Activated T-helper 9 cell treated with anti-CD3 and anti-CD28 coated beads, Interleukin-2, amount 50 U/mL, for 16 hours (primary cell): ENCODE measurements at places on chromosomes 2 and 18.

DNA sequence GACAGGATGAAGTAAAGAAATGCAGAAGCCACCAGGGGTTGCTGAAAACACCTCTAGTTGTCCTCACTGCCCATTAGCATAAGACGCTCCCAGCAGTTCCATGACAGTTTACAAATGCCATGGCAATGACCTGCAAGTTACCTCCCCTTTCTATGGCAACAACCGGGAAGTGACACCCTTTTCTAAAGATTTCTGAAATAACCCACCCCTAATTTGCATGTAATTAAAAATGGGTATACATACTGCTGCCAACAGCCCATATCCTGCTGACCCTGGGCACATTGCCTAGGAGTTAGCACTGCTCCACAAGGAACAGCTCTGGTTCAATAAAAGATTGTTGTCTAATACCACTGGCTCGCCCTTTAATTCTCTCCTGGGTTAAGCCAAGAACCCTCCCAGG is 178.3 kb upstream of the LRATD1 start:
- DNase-seq: no peak

GRCh38 chr2:111052621-111053020 is 68.1 kb upstream of the BCL2L11 start:
- DNase-seq: no peak

DNA sequence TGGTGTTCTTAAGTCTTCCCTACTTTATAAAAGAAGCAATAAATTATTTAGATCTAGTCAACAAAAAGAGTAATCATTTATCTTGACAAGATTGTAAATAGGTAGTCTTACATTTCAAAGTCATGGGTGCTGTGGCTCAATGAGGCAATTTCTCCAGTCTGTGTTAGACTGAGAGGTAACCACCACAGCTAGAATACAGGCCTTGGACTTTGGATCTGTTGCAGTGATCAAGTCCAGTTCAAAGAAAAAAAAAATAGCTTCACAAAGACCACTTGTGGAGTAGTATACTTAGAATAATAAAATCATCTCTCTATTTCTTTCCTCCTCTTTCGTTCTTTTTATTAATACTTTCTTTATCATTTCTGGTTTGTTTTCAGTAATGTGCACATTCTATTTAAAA is 93.1 kb upstream of the FSIP2 start:
- no peak for DNase-seq

- DNase-seq: no peak
Observed at GRCh38 chr2:190717764-190718651, 69.1 kb downstream of the NAB1 start.

DNA sequence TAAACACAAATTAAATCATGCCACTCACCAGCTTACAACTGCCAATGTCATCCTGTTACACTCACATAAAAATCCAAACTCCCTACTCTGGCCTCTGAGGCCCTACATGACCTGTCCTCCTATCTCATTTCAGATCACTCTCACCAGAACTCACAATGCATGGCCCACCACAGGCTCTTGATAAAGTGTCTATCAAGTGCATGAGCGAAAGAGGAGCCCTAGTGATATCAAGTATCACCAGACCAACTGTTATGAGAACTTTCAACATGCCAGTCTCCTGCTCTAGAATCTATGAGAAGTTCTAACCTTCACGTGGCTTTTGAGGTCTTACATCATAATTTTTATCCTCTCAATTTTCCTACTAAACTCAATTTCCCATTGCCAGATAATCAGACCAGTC is 76.4 kb upstream of the CD226 start:
- DNase-seq: no peak

DNA sequence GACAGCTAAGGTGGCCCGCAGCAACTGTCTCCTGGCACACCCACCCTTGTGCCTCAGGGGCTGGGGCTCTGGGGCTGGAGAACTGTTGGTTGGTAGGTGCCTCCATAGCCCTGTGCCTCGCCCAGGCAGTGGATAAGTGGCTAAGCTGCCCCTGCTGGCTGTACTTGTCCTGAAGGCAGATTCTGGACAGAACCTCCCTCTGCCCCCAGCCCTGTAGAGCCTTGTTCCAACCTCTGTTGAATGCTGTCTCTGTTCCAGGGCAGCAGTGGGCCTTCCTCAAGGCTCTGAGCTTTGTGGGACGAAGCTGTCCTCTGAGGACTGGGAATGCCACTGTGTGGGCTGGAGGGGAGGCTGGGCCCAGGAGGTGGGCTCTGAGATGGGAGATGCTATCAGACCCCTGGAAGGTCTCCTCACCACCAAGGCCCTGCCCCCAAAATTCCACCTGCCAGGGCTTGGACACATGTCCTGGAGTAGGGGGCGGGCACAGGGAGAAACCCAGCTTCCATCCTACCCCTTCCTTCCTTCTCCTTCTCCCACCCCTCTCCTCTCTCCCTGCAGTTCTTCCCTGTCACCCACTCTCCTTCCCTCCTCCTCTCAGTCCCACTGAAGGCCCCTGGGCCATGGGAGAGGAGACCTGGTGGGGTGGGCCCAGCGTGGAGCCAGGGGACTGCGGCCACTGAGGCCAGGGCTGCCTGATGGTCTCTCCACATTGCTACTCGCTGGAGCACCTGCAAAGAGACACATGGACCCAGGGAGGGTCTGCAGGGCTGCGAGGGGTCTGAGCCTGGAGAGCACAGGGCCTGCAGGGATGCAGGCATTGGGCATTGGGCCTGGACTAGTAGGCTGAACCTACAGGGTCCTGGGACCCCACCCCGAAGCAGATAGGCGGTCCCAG is 1.7 kb upstream of the PDCD1 start:
- DNase-seq: no peak

GRCh38 chr2:188511346-188511745 is 219.7 kb downstream of the GULP1 start:
- no peak for DNase-seq

GRCh38 chr2:214100488-214100887 is 310.4 kb upstream of the VWC2L start:
- DNase-seq: no peak

DNA sequence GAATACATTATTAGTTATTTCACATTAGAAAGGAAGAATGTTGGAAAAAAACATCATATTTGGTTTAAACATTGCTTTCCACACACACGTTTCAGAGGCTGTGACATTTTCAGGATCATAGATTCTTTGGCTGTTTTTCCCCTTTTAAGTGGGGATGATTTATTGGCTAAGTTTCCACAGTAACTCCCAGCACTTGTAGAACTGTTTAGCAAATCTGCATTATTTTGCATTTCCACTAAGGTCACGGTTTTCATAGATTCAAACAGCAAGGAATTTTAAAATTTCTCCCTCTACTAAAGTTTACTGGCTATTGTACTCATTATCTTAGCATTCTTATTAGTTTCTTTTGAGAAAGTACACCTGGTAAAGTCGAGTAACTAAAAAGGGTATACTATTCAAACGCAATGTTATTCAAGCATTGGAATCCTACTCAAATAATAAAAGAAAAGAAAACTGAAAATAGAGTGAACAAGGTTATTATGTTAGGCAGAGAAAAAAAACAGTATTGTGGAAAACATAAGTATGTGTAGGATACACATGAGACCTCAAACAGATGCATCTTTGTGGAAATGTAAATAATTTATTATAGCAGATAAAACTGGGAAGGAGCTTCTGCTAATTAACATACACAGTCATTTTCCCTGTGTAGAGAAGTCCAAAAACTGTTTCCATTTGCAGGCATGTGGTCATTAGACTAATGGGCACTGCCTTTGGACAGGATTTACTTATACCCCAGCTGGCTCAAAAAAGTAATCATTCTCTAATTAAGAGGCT is 633.8 kb downstream of the NRXN1 start:
- no peak for DNase-seq

DNA sequence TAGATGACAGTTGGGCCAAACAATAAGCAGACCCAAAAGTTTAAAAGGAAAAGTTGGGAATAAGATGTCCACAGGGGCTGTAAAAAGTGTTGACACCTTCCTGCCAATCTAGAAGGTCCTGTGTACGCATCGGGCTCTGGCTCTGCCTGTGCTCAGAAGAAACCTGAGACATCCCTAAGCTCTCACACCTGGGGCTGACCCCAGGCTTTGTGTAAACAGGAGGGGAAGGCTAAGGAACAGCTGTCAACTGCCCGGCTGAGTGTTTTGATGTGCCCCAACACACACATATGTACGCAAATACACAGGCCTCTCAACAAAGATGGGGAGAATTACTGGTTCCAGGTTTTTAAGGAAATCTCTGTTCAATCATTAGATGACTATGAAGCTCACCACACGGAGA is 59.5 kb downstream of the TMEM131 start:
- DNase-seq: no peak

GRCh38 chr2:133362061-133362476 is 206.2 kb downstream of the NCKAP5 start:
- no peak for DNase-seq

GRCh38 chr2:64792995-64793639 is 139.4 kb upstream of the SERTAD2 start:
- no peak for DNase-seq

- DNase-seq: no peak
Observed at GRCh38 chr18:44195394-44196140, 485.1 kb upstream of the SETBP1 start.

DNA sequence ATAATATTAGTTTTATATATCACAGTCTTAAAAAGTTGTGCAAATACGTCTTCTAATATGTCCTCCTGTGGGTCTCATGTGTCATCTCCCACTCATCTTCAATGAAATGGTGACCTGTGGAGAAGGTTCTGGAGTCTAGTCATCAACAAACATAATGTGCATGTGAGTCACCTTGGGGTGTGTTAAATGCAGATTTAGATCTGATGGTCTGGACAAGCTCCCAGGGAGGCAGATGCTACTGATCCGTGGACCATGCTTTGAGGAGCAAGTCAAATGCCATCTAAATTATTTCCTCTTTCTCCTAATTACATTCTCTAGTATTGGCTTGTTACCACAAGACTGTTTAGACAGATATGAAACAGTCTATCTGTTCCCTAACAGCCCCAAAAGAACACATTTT is 210.9 kb downstream of the CD226 start:
- DNase-seq: no peak

GRCh38 chr2:149781263-149781808 is 193.8 kb upstream of the MMADHC start:
- no peak for DNase-seq

DNA sequence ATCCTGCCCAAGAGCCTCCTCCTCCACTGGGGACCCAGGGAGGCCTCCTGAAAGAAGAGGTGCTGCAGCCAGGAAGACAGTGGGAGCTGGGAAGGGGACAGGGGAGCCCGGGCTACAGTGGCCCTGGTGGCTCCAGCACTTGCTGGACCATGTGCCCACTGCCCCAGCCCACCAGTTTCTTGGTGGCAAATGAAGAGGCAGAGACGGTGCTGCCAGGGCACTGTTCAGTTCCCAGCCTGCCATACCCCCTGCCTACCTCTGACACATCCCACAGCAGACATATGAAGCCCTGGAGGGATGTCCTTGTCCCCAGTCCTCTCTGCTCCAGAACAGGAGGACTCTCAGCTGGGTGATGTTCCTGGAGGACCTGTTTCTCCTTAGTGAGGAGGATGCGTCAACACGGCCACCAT is 3.7 kb downstream of the RAMP1 start:
- DNase-seq: no peak

DNA sequence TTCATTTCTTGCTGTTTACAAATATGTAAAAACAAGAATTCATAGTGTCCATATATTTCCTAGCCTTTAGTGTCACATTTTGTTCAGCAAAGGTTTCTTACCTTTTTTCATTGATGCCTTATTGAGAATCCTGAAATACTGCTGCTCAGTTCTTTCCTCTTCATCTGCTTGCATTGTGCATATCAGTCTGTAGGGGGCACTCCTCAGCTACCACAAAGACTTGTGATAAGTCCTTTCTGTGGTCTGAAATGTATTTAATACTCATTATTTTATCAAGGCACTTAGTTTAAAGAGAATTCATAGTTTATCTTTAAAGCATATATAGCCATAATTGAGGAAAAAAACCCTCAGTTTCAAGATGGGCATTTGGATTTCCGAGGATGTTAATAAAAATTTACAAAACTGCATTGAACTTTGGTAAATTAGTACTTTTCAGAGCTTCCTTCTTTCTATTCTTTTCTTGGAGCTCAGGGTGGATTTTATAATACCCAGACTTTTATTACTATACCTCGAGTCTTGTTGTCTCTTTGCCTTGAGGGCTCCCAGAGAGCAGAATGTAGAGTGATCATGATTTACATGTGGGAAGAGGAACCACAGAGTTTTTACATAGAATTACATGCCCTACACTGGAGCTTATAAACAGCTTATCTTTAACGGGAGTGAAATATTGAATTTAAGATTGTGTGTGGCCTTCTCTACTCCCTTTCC is 570.1 kb downstream of the PLCL1 start:
- no peak for DNase-seq

DNA sequence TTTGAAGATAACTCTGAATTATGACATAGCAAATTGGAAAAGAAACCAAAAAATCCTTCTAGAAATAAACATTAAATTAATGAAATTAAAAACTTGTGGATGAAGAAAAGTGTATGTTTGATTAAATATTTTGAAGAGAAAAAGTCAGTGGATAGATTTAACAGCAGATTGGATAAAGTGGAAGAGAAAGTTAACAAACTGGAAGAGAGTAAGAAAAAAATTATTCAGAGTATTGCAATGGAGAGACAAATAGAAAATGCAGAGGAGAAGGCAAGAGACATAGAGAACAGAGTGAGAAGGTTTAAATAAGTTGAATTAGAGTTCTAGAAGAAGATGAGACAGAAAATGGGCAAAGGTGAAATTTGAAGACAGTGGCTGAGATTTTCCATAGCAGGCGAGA is 162.8 kb downstream of the DIS3L2 start:
- DNase-seq: no peak

GRCh38 chr2:222481941-222482340 is 57.6 kb downstream of the SGPP2 start:
- DNase-seq: no peak

- DNase-seq: no peak
Observed at GRCh38 chr2:133040170-133040569, 370.2 kb upstream of the LYPD1 start.

DNA sequence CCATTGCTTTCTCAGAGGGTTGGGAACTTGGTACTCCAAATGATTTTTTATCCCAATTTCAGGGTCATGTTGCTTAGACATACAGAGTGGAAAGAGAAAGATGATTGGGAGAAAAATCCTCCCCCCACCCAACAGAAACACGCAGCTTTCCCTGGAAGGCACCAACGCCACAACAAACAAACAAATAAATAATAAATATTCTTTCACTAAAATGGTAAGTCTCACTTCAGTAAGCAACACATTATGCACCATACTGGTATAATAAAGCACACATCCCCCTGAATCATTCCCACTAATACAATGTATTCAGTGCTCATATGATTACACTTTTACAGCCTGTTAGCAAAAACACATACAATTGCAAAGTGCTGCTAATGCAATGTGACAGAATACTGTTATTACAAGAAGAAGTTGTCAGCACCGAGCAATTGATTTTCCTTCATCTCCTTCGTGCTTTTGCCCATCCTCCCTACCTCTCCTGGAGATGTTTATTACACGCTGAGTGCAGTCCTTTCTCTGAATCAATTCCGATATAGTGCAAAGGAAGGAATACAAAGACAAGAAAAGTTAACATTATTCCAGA is 359.9 kb downstream of the TXNL1 start:
- DNase-seq: no peak

- no peak for DNase-seq
Observed at GRCh38 chr18:30522288-30522929, 520.1 kb downstream of the DSC3 start.

- DNase-seq: no peak
Observed at GRCh38 chr2:50751311-50752031, 280.5 kb downstream of the NRXN1 start.

- no peak for DNase-seq
Observed at GRCh38 chr18:59233017-59233410, 13.1 kb downstream of the GRP start.
